Activated naive CD8-positive, alpha-beta T cell treated with anti-CD3 and anti-CD28 coated beads, Interleukin-2, amount 50 U/mL, for 16 hours (primary cell): ENCODE measurements at places on chromosomes 3 and 15.
A peak's percentile ranks its signal among the peaks of the same experiment; 100 is the strongest.

- DNase-seq: no peak
Observed at GRCh38 chr3:178392511-178392926, 143.7 kb upstream of the KCNMB2 start.

DNA sequence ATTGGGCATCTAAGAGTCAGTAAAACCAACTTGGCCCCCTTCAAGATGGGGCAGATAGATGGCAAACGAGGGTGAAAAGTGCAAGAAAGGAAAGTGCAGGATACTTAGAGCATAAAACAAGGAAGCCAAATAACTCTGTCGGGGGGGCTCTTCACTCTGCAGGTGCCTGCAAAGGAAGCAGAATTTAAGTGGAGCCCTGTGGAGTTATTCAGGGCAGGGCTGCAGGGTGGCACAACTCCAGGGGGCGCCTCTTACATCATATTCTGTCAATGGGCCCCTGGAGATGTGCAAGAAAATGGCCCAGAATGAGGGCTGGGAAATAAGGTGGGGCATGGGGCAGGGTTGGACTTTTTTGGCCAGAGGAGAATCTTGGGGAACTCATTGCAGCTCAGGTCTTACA lies 69.7 kb downstream of the CD47 start:
- DNase-seq: no peak

DNA sequence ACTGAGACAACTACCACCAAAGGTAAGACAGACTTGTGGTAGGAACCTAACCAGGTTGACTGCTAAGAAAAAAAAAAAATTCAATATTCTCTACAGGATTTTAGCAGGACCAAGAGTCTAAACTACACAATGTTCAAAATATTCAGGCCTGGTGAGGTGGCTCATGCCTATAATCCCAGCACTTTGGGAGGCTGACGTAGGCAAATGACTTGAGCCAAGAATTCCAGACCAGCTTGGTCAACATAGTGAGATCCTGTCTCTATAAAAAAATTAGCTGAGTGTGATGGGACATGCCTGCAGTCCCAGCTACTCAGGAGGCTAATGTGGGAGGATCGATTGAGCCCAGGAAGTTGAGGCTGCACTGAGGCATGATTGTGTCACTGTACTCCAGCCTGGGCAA lies 341.6 kb upstream of the WNT5A start:
- DNase-seq: no peak

- DNase-seq: no peak
Observed at GRCh38 chr15:74664028-74664616, 31.7 kb downstream of the EDC3 start.

- DNase-seq: peak; percentile 25
Observed at GRCh38 chr15:74901612-74902063, 5.0 kb downstream of the FAM219B start.
